ENCODE measurements at places on chromosomes 3 and 15.

GRCh38 chr3:73813291-73813690, 188.6 kb upstream of the PDZRN3 start:
- no peak for DNase-seq

DNA sequence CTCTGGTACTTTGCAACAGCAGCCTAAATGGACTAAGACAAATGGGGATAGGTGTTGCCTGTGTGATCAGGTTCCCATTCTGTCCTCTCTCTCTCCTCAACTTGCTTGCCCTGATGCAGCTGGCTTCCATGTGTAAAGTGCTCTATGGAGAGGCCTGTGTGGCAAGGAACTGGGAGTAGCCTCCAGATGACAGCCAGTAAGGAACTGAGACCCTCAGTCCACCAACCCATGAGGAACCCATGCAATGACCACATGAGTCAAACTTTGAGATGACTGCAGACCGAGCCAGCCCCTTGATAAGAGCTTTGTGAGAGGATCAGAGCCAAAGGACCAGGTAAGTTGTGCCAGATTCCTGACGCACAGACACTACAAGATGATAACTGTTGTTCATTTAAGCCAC, 74.6 kb upstream of the ADPGK start:
- DNase-seq: no peak

- no peak for DNase-seq
These were observed 26.3 kb upstream of the THRB start for GRCh38 chr3:24520976-24521419.

- peak; percentile 6 for DNase-seq
These were observed 286.4 kb downstream of the ZIC4 start for GRCh38 chr3:147119989-147120388.

DNA sequence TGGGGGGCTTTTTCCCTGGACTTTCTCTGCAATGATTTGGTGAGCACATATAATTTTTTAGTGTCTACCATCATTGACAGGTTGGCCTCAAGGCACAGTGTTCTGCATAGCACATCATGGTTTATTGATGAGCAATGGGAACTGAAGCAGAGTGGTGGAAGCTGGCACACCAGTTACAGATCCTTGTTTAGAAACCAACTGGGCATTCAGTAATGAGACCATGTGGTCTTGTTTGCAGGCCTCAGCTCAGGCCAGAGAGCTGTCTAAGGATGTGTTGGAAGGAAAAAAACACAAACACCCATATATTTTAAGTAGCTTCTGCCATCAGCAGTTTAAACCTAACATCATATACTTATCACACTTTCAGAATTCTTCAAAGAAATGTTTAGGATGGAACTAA, 610.6 kb downstream of the ROBO1 start:
- DNase-seq: no peak

DNA sequence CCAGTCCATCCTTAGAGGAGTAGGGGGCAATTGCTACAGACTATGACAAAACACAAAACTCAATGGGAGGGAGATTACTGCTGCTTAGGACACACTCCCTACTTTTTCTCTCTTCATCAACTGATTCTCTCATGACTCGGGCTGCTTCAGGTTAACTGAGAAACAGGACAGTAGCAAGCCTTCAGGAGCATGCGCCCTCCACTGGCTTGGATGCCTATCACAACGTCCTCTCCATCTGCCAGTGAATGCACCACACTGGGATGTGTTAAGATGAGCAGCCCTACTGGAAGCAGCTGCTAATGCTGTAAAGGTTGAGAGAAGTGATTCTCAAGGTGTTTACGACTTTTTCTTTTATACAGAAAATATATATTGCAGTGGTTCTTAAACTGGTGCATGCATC, 542.3 kb downstream of the EDEM1 start:
- DNase-seq: peak; percentile 3

- no peak for DNase-seq
These were observed 71.5 kb upstream of the EIF1B start for GRCh38 chr3:40237889-40238571.
